ENCODE measurements at places on chromosomes 11 and 22.

GRCh38 chr22:49825436-49825835, 2.2 kb downstream of the BRD1 start:
- DNase-seq = no peak

GRCh38 chr22:26648011-26648497, 9.3 kb upstream of the MIAT start:
- DNase-seq = no peak

- no peak for DNase-seq
These were observed 6.2 kb upstream of the MPEG1 start for GRCh38 chr11:59218893-59219292.

DNA sequence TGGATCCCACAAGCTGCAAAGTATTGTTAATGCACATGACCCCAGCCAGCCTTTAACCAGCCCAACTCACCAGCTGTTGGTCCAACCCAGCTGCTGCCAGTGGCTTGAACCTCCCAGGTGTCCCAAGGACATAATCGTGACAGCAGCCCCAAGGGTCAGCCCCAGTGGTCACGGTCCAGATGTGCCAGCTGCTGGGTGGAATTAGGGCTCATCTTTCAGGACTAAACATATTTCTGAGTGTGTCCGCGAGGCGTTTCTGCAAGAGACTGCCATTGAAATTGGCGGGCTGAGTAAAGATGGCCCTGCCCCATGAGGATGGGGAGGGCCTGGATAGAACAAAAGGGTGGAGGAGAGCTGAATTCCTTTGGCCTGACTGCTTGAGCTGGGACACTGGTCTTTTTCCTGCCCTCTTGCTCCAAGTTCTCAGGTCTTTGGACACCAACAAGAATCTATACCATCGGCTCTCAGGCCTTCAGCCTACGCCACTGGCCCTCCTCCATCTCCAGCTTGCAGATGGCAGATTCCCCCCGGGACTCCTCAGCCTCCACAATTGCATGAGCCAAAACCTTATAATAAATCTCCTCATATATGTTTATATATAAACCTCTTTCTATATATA, 240.2 kb downstream of the MN1 start:
- no peak for DNase-seq

GRCh38 chr11:68411501-68411991, 49.0 kb upstream of the PPP6R3 start:
- DNase-seq = no peak

- DNase-seq = no peak
These were observed 188.6 kb downstream of the PGR start for GRCh38 chr11:100941033-100941432.

GRCh38 chr11:37371346-37371970, 773.4 kb upstream of the RAG2 start:
- DNase-seq = no peak

DNA sequence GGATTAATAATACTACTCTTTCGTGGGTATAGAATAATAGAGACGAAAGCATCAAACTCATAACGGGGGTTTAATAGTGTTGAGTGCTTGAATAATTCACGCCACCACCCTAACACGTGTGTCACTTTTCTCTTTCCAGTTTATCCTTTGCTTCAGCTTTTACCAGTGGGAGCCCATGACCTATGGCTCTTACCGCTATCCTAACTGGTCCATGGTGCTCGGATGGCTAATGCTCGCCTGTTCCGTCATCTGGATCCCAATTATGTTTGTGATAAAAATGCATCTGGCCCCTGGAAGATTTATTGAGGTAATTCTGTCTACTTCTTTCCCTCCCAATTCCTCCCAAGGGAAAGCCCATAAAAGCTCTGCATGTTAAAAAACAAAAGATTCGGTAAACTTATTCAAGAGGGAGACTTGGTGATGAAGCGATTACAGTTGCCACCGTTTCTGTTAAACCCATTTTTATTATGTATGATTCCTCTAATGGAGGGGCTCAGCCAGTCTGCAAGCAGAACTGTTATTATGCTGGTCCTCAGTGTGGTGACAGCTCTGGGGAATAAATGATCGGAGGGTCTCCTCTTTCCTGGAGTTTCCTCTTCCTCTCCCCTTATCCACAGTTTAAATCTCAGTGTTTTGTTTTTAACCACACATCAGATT, 17.1 kb upstream of the NELL1 start:
- DNase-seq = no peak

DNA sequence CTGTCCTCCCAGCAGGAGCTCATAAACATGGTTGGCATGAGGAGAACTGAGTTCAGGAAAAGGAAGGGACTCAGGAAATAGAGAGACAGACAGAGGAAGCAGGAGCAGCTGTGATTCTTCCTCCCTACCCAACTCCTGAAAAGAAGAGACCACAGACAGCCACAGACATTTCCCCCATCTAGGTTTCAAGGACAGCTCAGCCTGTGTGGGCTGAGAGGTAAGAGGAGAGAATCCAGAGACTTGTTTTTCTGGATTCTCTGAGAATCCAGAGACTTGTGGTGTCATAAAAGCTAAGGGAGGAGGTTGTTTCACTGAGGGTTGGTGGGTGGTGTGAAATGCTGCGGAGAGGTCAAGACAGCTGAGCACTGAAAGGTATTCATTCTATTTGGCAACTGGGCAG, 19.0 kb upstream of the STK33 start:
- no peak for DNase-seq

DNA sequence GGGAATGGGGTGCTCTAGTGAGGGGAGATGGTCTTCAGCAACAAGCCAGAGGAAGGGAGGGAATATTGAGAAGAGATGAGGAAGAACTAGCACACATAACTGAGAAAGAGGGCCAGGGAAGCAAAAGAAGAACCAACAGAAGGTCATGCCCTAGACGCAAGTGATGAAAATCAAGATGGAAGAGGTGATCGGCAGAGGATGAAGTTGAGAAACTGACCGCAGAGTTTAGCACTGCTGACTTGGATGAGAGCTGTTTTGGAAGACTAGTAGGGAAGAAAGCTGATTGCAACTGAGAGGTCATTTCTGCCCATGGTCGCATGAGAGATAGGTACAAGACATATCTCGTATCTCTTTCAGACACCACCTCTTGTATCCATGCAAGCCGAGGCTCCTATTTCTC, 2.9 kb downstream of the SPINDOC start:
- no peak for DNase-seq

GRCh38 chr22:49826603-49827270, 936 bp downstream of the BRD1 start:
- DNase-seq = peak; percentile 57

- no peak for DNase-seq
These were observed 112.1 kb upstream of the BDNF start for GRCh38 chr11:27812341-27812740.

- DNase-seq = no peak
These were observed 347.8 kb downstream of the CNTN5 start for GRCh38 chr11:99368583-99368982.

DNA sequence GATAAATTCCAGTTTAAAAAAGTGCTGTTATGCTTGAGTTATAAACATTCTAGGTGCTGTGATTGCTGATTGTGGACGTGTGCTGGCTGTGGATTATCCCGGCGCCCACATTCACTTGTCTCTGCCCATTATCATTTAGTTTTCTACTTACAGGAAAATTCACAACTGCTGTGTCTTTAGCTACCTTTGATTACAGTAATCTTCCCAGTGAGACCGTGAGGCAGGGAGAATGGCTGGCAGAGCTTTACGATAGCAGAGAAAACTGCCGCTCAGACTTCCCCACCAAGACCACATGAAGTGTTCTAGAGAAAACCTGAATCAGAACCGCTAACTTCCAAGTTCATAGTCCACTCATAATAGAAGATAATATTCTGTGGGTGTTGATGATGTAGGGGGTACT, 34.6 kb upstream of the NELL1 start:
- no peak for DNase-seq

DNA sequence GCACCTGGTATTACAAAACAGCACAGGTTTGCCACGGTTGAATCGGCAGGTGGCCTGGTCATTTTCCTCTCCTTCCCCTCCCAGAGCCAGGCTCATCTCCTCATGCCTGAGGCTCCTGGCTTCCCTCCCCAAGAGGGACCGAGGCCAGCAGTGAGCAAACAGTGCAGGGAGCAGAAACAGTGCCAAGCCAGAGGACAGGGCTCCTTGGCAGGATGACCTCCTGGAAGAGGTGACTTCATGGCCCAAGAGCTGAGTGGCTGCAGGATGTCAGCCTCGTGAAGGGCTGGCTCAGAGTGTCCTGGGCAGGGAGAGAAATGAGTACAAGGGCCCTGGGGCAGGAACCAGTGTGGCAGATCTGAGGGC, 22.8 kb upstream of the PPFIA1 start:
- no peak for DNase-seq

- no peak for DNase-seq
These were observed 124.9 kb downstream of the MRTFA start for GRCh38 chr22:40511604-40512003.

GRCh38 chr11:619628-620050, 3.9 kb upstream of the IRF7 start:
- DNase-seq = no peak

- DNase-seq = no peak
These were observed 75.1 kb downstream of the RAB38 start for GRCh38 chr11:88100151-88100550.

- no peak for DNase-seq
These were observed 741 bp upstream of the TALDO1 start for GRCh38 chr11:746289-747157.

DNA sequence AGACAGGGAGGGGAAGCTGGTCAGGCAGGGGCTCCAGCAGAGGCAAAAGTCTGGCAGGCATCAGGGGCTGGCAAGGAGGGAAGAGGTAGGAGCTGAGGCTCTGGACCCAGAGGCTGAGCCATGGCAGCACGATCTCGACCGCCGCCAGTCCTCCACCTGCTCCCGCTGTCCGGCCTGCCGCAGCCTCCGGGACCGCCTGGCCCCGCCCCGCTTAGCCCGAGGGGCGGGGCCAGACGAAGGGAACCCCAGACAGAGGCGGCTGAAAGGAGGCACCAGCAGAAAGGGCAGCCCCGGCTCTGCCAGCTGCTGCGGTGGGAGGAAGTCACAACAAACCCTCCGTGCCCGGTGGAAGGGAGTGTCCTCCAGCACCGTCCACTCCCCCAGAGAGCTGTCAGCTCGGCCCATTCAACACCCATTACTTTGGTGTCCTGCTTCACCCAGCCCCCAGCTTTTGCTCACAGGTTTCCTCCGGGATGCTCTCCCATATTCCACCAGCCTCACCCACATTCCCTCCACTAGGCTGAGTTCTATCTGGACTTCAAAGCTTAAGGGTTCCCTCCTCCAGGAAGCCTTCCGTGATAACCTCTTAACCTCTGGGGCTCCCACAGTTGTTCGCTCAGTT, at the start of gene MFNG:
MFNG (minus strand) TSS at position 161 of the 622 bp plus-strand sequence. CDS start 207 bp downstream, outside the sequence.
- DNase-seq = peak; percentile 85

GRCh38 chr11:4090258-4090657, 4.3 kb upstream of the RRM1 start:
- no peak for DNase-seq

GRCh38 chr22:30033901-30034300, 46.4 kb upstream of the HORMAD2 start:
- DNase-seq = no peak

GRCh38 chr11:73152086-73152853, 10.2 kb upstream of the FCHSD2 start:
- DNase-seq = no peak

- DNase-seq = no peak
These were observed 572.9 kb upstream of the CADM1 start for GRCh38 chr11:116077092-116077491.

DNA sequence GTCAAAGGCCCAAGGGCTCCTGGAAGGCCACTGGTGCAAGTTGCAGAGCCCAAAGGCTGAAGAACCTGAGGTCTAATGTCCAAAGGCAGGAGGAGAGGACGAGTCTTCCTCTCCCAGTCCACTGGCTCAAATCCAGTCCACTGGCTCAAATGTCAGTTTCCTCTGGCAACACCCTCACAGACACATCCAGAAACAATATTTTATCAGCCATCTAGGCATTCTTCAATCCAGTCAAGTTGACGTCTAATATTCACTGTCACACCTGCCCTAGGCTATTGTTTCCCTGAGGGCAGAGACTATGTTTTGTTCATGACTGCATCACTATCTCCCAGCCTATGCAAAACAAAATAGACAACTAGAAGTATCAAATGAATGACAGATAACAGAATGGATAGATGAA, 148.1 kb downstream of the SPON1 start:
- no peak for DNase-seq

DNA sequence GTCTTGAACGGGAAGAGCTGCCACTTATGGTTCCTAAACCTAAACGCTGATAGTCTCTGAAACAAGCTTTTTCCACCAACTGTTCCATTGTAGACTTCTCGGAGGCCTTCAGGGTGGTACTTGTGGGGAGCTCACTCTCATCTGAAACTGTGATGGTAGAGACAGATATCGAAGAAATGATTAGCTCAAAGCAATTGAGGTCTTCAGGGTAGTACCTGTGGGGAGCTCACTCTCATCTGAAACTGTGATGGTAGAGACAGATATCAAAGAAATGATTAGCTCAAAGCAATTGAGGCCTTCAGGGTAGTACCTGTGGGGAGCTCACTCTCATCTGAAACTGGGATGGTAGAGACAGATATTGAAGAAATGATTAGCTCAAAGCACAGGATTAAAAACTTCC, 175.7 kb downstream of the SWAP70 start:
- DNase-seq = no peak

DNA sequence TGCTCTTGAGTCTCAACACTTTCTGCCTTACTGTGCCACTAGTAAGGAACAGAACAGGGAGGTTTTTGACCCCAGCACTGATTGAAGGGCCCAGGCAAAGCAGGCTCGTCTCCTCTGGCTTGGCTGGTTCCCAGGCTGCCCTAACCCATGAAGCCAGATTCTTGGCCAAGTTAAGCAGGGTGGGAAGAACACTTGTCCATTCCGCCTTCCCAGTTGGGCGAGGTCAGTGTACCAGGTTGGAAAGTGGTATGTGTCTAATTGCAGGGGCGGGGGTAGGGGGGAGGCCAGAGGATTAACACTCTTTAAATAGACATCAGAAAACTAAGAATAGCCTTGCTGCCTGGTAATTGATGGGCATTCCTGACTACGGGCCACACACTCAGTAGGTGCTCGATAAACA, 14.4 kb downstream of the TIMP3 start:
- DNase-seq = no peak

DNA sequence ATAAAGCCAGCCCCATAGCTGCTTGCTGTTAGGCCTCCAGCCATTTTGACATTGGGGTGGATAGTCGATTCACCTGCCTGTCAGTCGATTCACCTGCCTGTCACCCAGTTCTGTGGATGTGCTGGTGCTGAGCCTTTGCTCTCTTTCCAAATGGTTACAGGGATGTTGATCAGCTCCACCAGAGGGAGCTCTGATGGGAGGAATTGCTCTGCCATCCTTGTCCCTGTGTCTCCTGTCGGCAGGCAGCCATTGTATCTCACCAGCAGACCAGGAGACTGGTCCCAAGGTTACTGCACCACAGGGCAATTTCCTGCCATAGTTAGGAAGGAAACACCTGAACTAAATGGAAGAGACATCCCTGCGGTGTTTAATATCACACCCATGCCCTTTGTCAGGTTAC, 6.1 kb downstream of the MPEG1 start:
- peak; percentile 31 for DNase-seq

Measured in natural killer cell (primary cell).